ENCODE measurements at places on chromosomes 12 and 14. TPM values are rescaled to one million over a fixed set of nuclear protein-coding genes. Genes with fewer than 3 reads are reported as not detected.

GRCh38 chr14:71533800-71534199 lies 398.4 kb upstream of the RGS6 start:
- no peaks in the 10 kb centered on the region for H3K27me3 ChIP-seq
- H3K27ac ChIP-seq, result no peak overlapping the region
- no peak overlapping the region for H3K4me3 ChIP-seq
- no peaks in the 10 kb centered on the region for H3K36me3 ChIP-seq
- H3K4me1 ChIP-seq, result peaks cover 36% of the 10 kb centered on the region

DNA sequence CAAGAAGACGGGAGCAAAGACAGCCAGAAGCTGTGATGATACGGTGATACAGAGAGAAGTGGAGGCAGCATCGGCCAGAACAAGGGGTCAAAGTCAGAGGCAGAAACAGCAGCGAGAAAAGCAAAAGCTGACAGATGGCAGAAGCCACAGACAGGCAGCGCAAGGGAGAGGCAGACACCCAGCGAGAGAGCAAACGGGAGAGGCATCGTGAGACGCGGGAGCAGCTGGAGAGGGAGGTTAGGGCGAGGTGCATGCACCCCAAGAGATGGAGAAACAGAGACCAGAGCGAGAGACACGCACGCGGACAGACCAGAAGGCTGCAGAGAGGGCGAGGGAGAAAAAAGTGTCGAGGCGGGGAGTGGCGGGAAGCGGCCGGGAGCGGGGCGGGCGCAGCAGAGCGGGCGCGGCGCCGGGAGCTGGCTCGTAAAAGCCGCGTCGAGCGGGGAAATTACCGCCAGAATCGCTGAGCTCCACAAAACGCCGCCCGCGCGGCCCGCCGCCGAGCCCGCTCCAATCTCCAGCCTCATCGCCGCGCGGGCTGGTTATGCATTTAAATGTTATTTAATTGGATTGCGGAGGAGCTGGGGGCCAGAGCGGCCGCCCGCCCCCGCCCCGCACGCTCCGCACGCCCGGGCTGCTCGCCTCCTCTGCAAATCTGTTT lies 15.6 kb downstream of the SMUG1 start:
- H3K36me3 ChIP-seq, result no peaks in the 10 kb centered on the region
- H3K4me3 ChIP-seq, result peak overlapping the region; percentile 45
- peaks cover 3% of the 10 kb centered on the region for H3K27me3 ChIP-seq
- no peak overlapping the region for H3K27ac ChIP-seq
- DNase-seq, result peak; percentile 70
- H3K4me1 ChIP-seq, result peaks cover 14% of the 10 kb centered on the region

GRCh38 chr12:9349888-9350885 lies 142.0 kb upstream of the PZP start:
- H3K36me3 ChIP-seq, result no peaks in the 10 kb centered on the region
- H3K4me1 ChIP-seq, result peaks cover 15% of the 10 kb centered on the region
- peak overlapping the region; percentile 65 for H3K27ac ChIP-seq
- H3K27me3 ChIP-seq, result no peaks in the 10 kb centered on the region
- DNase-seq, result no peak

DNA sequence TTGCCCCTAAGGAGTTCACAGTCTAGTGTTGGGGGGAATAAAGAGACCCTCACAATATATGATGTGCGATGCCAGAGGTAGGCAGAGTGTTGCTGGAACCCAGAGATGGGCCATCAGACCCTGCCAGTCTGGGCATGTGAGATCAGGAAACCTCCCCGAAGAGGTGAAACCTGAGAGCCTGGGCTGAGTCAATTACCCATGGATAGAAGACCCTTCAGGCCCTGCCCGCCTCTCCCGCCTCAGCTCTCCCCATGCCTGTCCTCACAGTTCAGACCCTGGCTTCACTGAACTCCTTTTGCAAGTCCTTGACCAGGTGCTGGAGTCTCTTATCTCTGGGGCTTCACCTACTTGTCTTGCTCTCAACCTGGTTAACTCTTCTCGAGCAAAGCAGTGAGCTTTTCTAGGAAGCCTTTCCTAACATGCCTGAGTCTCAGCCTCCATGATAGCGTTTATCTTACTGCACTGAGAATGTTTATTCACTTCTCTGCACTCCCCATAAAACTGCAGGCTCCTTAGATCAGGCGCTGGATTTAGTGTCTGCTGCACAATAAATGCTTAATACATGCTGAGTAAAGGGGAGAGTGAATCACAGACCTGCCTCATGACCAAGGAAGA lies 19.6 kb downstream of the ALDH1L2 start:
- no peak overlapping the region for H3K4me3 ChIP-seq
- DNase-seq, result no peak
- no peaks in the 10 kb centered on the region for H3K4me1 ChIP-seq

GRCh38 chr14:66974397-66975025 lies 214.7 kb upstream of the GARIN2 start:
- H3K27ac ChIP-seq, result no peak overlapping the region
- no peaks in the 10 kb centered on the region for H3K27me3 ChIP-seq
- DNase-seq, result no peak
- no peak overlapping the region for H3K4me3 ChIP-seq
- no peaks in the 10 kb centered on the region for H3K36me3 ChIP-seq
- H3K4me1 ChIP-seq, result no peaks in the 10 kb centered on the region

GRCh38 chr14:58565832-58566231 lies 71.9 kb upstream of the DACT1 start:
- H3K27ac ChIP-seq, result no peak overlapping the region
- H3K36me3 ChIP-seq, result no peaks in the 10 kb centered on the region
- H3K27me3 ChIP-seq, result no peaks in the 10 kb centered on the region
- no peak overlapping the region for H3K4me3 ChIP-seq
- peaks cover 41% of the 10 kb centered on the region for H3K4me1 ChIP-seq
- DNase-seq, result no peak

GRCh38 chr12:33988197-33988805 lies 34.0 kb upstream of the ALG10 start:
- DNase-seq, result no peak
- no peaks in the 10 kb centered on the region for H3K36me3 ChIP-seq
- no peak overlapping the region for H3K27ac ChIP-seq
- no peaks in the 10 kb centered on the region for H3K4me1 ChIP-seq

GRCh38 chr12:30839643-30840220 lies 85.0 kb upstream of the CAPRIN2 start:
- DNase-seq, result no peak
- H3K27ac ChIP-seq, result no peak overlapping the region
- no peaks in the 10 kb centered on the region for H3K27me3 ChIP-seq
- H3K4me3 ChIP-seq, result no peak overlapping the region
- H3K36me3 ChIP-seq, result no peaks in the 10 kb centered on the region

- no peaks in the 10 kb centered on the region for H3K27me3 ChIP-seq
- H3K4me3 ChIP-seq, result no peak overlapping the region
Observed at GRCh38 chr12:117000316-117000715, 89.6 kb downstream of the FBXW8 start.

DNA sequence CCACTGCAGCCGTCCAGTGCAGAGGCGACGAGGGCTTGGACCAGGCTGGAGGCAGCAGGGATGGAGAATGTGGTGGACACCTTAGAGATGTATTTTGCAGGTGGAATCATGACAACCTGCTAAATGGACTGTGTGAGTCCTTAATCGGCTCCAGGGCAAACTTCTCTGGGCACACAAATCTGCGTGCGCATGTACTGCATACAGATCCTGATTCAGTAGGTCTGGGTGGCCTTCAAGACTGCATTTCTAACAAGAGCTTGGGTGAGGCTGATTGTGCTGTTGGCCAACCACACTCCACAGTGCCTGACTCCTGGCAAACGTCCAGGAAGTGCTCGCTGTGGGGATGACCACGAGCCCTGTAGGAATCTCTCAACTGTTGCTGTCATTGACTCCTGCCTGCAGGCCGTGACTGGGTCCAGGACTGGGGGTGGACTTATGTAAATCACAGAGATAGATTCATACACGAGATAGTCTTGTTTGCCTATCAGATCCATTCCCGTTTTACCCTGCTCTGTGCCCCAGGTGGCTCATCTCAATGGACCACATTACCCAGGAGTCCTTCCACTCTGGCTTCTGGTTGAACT lies 27.2 kb downstream of the JDP2 start:
- no peaks in the 10 kb centered on the region for H3K27me3 ChIP-seq
- H3K27ac ChIP-seq, result peak overlapping the region; percentile 86
- no peaks in the 10 kb centered on the region for H3K36me3 ChIP-seq
- peaks cover 91% of the 10 kb centered on the region for H3K4me1 ChIP-seq

Gene IL31
- not detected for total RNA-seq

DNA sequence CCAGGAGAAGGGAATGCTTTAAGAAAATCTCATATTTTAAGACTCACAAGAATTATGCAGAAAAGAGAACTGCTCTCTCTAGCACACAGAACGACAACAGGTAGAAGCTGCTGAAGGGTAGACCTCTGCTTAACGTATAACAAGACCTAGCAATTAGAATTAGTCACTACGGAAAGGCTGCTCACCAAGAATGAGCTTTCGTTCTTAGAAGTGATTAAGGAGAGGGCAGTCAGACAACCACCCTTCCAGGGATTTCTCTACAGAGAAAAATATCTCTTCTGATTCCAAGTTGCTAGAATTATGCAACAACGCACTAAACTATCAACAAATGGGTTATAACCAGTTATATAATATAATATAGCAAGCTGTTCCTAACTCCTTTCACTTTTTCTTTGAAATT lies 18.6 kb downstream of the LRIG3 start:
- DNase-seq, result no peak
- no peak overlapping the region for H3K4me3 ChIP-seq
- H3K27me3 ChIP-seq, result no peaks in the 10 kb centered on the region
- no peaks in the 10 kb centered on the region for H3K36me3 ChIP-seq
- peaks cover 24% of the 10 kb centered on the region for H3K4me1 ChIP-seq

Gene PTGDR
- total RNA-seq, result not detected

DNA sequence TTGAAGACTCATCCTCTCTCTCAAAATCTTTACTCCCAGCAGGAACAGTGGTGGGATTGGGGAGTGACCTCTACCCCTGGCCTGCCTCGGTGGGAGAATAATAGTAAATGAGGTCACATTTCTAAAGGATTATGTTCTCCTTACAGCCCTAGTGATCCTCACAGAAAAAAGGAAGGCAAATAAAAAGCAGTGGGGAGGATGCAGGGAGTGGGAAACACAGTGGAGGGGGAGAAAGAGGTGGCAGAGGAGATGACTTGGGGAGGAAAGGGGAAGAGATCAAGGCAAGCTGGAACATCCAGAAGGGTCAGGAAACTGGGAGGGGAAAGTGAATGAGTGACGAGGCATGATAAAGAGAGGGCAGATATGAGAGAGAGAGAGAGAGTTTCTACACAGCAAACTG lies 8.3 kb upstream of the SYNDIG1L start:
- DNase-seq, result no peak
- H3K27ac ChIP-seq, result no peak overlapping the region
- H3K27me3 ChIP-seq, result no peaks in the 10 kb centered on the region
- no peaks in the 10 kb centered on the region for H3K4me1 ChIP-seq
- H3K36me3 ChIP-seq, result no peaks in the 10 kb centered on the region

- no peak for DNase-seq
- no peaks in the 10 kb centered on the region for H3K4me1 ChIP-seq
- H3K27me3 ChIP-seq, result no peaks in the 10 kb centered on the region
- no peak overlapping the region for H3K4me3 ChIP-seq
Observed at GRCh38 chr14:68592948-68593556, 199.8 kb downstream of the ZFP36L1 start.

- no peaks in the 10 kb centered on the region for H3K27me3 ChIP-seq
- H3K36me3 ChIP-seq, result no peaks in the 10 kb centered on the region
- H3K4me1 ChIP-seq, result no peaks in the 10 kb centered on the region
- H3K27ac ChIP-seq, result no peak overlapping the region
Observed at GRCh38 chr14:106694638-106695393, 1168.4 kb downstream of the TMEM121 start.

DNA sequence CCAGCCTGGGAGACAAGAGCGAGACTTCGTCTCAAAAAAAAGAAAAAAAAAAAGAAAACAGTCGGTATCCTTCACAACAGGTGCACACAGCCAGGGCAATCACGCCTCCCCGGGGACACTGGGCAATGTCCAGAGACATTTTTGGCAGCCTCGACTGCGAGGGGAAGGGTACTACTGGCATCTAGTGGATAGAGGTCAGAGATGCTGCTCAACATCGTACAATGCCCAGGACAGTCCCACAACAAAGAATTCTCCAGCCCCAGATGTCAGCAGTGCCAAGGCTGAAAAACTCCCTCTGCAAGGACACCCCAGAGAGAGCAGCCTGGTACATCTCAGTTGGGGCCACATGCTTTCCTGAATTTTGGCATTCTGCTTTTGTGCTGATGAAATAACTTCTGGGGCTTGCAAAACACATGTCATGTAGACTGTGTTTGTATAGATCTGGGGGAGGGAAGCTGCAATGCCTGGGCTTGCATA lies 21.5 kb downstream of the ALDH2 start:
- no peaks in the 10 kb centered on the region for H3K27me3 ChIP-seq
- peaks cover 72% of the 10 kb centered on the region for H3K36me3 ChIP-seq
- H3K4me1 ChIP-seq, result no peaks in the 10 kb centered on the region
- peak; percentile 86 for DNase-seq
- H3K27ac ChIP-seq, result peak overlapping the region; percentile 9

DNA sequence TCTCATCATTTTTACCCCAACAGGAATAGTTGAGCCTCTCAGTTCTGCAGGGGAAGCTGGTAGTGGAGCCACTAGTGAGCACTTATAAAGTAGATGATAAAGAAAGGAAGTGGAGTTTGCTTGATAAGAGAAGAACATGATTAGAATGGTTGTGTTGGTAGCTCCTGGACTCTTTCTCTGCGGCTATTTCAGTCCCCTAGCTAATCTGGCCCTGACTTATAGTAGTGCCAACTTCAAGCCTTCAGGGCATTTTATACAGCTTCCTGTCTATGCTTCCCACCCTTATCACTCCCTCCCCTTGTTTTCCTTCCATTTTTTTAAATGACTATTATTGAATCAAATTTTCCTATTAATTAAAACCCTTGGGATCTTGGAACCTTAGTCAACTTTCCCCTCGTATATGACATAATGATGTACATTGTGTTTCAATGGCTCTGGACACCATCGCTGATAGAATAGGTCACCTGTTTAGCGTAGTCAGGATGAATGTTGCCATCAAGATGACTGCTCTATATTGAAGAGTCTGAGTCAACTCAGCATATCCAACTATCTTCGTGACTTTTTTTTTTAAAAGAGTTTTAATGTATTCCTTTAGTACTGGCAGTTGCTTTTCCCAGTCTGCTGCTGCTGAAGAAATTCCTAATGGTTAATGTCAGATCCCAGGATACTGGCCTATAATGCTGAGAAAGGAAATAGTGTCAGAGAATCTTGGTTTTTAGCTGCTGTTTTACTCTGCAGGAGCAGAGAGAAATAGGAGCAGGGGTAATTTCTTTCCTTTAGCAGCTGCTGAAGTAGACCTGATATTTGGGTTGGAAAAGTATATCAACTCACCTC lies 16.2 kb upstream of the PCNX1 start:
- H3K36me3 ChIP-seq, result no peaks in the 10 kb centered on the region
- H3K27ac ChIP-seq, result no peak overlapping the region
- no peaks in the 10 kb centered on the region for H3K27me3 ChIP-seq

GRCh38 chr14:54387328-54387727 lies 9.5 kb upstream of the CDKN3 start:
- H3K27me3 ChIP-seq, result no peaks in the 10 kb centered on the region
- H3K27ac ChIP-seq, result no peak overlapping the region
- H3K4me3 ChIP-seq, result no peak overlapping the region
- H3K4me1 ChIP-seq, result no peaks in the 10 kb centered on the region

GRCh38 chr12:51345681-51346080 lies 798 bp downstream of the CELA1 start:
- no peak overlapping the region for H3K4me3 ChIP-seq
- no peak overlapping the region for H3K27ac ChIP-seq
- DNase-seq, result no peak
- H3K36me3 ChIP-seq, result no peaks in the 10 kb centered on the region
- H3K4me1 ChIP-seq, result no peaks in the 10 kb centered on the region
- no peaks in the 10 kb centered on the region for H3K27me3 ChIP-seq

Gene GLI1
- total RNA-seq, result 3.9 TPM

- no peaks in the 10 kb centered on the region for H3K27me3 ChIP-seq
- H3K36me3 ChIP-seq, result no peaks in the 10 kb centered on the region
- H3K27ac ChIP-seq, result no peak overlapping the region
- H3K4me3 ChIP-seq, result no peak overlapping the region
Observed at GRCh38 chr12:27148791-27149190, 66.4 kb upstream of the C12orf71 start.

Gene MRPL51
- total RNA-seq, result 79.6 TPM
